ENCODE measurements at places on chromosomes 5 and 9. TPM values are rescaled to one million over a fixed set of nuclear protein-coding genes. Genes with fewer than 3 reads are reported as not detected.

Gene GARIN3
- not detected for total RNA-seq

Gene SLIT3
- total RNA-seq, result 29.3 TPM

Gene KIF27
- 3.4 TPM for total RNA-seq

Gene CACFD1
- 9.6 TPM for total RNA-seq

Gene FUBP3
- 32.2 TPM for total RNA-seq

Gene CCL27
- total RNA-seq, result 199 TPM

Gene ABITRAM
- 10.2 TPM for total RNA-seq

Gene SPEF2
- 0.49 TPM for total RNA-seq

- DNase-seq, result no peak
Measured at GRCh38 chr9:133170716-133171115, 7.0 kb upstream of the GBGT1 start.

DNA sequence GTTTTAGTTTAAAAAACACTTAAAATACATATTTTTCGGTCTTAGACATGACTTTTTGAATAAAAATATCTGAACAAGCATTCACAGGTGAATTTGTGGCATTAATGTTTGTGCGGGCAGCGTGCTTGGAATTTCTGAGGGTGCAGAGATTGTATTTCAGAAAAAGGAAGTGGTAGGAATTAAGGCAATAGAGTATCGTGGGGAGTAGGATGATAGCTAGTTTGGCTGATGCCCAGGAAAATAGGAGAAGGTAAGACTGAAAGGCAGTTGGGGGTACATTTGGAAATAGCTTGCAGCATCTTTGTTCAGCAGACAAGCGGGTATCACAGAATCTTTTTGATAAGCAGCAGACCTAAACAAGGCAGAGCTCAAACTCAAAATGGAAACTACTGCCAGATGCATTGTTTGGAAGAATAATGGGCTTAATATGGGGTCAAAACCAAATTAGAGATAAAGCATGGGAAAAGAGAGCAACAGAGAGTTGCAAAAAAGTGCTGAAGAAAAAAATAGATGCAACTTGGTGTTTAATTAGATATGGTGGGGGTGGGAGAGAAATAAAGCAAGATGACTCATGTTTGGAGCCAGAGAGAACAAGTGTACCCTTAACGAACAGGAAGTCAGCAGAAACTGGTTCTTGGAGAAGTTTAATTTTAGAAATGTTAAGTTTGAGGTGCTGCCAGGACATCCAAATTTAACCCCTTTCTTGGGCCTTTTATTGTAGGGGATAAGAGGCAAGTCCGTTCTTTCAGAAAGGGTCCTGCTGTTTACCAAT, 85.7 kb upstream of the ARRDC3 start:
- DNase-seq, result no peak

- DNase-seq, result no peak
Measured at GRCh38 chr5:131282235-131282634, 18.4 kb downstream of the CDC42SE2 start.

DNA sequence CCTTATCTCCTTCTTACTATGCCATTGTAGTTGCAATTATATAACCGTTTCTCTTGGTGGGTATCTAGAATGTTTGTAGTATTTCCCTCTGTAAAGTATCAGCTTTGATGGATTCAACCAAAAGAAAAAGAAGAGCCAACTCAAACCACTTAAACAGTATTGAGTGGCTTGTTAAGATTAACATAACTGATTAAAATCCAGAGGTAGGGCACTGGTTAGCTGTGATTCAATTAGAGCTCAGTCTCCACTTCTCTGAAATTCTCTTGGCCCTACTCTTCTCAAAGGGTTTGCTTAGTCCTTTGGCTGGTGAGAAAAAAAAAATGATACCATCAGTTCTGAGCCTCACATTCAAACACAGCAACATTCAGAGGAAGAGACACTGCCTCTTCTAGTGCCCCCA, 37.0 kb downstream of the TYRP1 start:
- no peak for DNase-seq

- no peak for DNase-seq
Measured at GRCh38 chr9:134037641-134038040, 12.4 kb downstream of the BRD3OS start.

DNA sequence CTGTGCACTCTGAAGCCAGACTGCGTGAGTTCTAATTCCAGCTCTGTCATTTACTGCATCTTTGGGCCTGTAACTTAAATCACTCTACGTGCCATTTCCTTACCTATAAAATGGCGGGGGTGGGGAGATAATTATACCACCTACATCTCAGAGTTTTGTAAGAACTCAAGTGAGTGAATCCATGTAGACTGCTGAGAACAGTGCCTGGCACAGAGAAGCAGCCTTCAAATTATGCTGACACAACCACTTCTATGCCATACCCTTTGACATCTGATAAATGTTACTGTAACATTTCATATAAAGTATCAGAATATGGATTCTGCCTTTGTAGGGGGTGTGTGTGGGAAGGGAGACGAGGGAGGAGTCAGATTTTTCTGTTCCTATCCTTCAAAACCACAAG, 27.7 kb downstream of the ELAVL2 start:
- no peak for DNase-seq

DNA sequence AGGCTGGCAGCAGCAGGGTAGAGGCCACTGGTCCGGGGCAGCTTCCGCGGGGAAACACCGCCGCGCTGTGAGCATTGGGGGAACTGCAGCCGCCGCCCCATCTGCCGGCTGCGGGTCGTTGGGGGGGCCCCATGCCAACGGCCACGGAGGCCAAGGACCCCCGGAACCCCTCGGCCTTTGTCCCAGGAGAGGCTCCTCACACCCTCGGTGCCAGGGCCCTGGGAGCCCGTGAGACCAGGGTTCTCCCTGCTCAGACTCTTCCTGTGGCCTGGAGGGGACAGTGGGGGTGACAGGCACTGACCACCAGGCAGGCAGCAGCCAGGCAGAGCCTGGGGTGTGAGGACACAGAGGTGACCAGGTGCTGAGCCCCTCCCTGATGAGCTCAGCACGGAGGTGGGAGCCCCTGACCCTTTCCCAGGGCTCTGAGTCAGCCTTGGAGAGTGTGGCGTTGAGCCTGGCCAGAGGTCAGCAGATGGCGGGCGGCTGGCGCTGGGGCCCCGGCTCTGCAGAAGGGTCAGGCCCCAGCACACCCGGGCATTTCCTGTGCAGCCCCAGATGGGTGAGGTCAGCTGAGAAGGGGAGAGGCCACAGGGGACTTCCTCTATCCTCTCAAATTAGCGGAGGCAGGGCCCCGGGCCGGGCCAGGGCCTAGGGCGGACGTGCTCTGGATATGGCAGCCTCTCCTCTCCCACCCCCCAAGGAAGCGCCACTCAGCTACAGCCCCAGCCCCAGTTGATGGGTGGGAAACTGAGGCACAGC, 17.9 kb upstream of the EGFL7 start:
- peak; percentile 98 for DNase-seq

DNA sequence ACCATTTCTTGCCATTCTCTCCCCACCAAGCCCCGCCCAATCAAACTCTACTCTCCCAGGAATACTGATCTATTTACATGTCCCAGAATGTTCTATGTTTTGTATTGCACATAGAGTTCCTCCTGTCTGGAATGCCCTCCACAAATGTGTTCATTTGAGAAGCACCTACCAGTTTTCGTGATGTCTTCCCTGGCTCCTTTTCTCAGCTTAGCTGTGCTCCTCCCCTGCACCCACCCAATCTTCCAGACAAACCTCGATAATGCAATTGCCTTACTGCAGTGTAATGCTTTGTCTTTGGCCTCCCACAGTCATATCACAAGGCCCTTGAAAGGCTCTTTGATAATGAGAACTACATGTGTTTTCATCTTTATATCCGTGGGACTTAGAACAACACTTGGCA, 214.5 kb upstream of the ANKRD55 start:
- DNase-seq, result no peak

GRCh38 chr5:137598399-137598798, 99.3 kb upstream of the SPOCK1 start:
- DNase-seq, result no peak

DNA sequence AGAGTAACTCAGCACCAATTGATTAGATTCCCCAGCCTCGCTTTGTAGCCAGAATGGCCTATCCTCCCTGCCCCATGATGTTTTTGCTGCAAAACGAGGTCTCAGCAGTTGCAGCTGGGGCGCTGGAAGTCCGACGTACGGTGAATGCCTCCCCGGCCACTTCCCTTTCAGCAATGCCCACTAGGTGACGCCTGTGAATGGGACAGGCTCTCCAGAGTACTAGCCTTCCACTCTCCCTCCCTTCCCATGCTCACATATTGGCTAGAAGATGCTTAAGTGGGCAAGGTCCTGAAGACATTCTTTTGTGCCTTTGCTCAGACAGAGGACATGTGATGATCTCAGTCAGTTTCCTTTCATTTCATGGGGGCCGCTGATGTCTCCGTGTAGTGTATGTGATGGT, 50.8 kb downstream of the DMRT2 start:
- DNase-seq, result no peak

GRCh38 chr9:133647765-133648469, 11.8 kb downstream of the DBH start:
- DNase-seq, result no peak

DNA sequence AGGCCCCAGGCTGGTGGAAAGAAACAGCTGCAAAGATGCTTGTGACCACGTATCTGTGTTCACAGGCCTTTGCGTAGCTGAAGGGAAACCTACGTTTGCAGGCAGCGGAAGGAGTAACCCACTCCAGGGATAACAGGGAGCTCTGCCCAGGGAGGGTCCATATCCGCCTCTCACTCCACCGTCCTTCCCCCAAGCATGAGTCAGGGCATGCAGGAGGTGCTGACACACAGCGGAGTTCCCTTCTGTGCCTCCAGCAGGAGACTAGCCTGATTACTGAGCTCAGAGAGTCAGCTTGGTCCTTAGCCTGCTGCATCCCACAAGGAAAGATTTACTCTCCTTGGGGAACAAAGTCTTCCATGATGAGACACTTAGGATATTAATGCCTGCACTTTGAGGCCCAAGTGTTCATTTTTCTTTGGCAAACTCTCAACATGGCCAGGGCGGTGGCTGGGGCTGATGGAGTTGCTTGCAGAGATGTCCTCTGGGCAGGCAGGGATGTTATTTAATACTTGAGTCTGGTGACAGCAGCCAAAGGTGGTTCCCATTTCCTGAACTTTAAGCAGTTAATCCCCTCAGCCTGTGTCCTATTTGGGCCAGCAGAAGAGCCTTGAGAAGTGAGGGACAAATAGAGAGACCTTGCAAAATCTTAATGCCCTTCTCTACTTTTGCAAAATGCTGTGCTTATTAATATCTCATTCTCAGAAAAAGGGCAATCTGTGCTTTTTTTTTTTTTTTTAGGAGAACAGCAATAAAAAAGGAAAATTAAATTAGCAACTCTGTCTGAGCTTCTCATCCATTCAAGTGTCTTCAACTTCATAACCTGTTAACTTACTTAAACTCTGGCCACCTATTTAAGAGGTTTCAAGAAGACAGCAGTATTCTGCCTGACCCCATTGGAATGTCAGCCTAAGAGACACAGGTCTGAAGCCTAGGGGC, 222.1 kb downstream of the HSPA4 start:
- no peak for DNase-seq

DNA sequence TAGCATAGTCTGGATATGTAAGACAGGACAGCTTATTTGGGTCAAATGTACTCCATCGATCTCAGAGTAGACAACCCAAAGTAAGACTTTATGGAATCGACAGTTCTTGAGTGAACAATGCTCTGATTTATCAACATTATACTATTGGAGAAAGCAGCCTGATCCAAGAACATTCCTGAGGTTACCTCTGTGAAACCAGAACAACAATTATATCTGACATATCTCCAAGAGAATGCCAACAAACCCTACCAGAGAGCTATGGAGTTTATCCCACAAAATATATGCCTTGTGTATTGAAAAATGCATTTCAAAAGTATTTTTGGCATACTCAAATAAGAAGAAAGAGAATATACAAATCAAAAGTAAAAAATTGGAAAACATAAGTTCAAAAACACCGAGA, 1985.9 kb downstream of the EFNA5 start:
- no peak for DNase-seq

GRCh38 chr5:18772475-18772874, 1138.2 kb downstream of the TAF11L14 start:
- no peak for DNase-seq

- no peak for DNase-seq
Measured at GRCh38 chr5:126961702-126962101, 68.7 kb downstream of the MARCHF3 start.

GRCh38 chr5:142446131-142446959, 121.5 kb upstream of the SPRY4 start:
- DNase-seq, result peak; percentile 26

- DNase-seq, result no peak
Measured at GRCh38 chr5:11191673-11192072, 430.6 kb upstream of the DAP start.

- DNase-seq, result no peak
Measured at GRCh38 chr9:92986176-92987119, 39.1 kb downstream of the FGD3 start.

DNA sequence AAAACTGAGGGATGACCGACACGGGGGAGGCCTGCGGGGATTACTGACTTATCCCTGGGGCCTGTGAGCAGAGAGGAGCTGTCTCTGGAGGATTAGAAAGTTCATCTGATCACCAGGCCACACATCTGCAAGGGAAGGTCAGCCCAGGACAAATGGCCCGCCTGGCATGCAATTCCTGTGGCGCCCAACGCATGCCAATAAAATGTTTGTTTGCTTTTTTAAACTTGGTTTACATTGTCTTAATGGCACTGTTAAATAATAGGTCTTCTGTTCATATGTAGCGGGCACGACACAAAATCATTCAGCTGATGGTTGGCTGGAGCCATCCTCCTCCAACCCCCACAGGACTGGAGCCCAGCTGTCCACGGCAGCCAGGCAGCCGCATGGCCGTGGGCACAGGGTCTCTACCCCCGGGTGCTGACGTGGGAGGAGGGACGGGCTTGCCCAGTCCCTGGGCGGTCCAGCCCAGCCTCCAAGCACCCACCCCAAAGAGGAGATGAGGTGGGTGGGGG, 41.0 kb upstream of the SLC12A7 start:
- no peak for DNase-seq

DNA sequence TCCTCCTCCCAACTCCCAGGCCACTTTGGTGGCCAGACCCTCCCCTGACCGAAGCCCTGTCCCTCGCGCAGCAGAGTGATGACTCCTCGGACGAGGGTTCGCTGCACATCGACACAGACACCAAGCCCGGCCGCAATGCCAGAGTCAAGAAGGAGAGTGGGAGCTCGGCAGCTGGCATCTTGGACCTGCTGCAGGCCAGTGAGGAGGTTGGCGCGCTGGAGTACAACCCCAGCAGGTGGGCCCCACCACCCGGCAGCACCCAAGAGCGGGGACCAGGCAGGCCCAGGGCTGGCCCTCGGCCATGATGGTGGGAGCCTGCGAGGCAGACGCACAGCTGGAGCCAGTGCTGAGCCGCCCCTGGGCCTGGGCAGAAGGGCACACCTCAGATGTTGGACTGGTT, 90.6 kb downstream of the PHF2 start:
- DNase-seq, result no peak

GRCh38 chr5:39016587-39017275, 57.5 kb downstream of the RICTOR start:
- DNase-seq, result no peak

- no peak for DNase-seq
Measured at GRCh38 chr9:110443146-110443865, 105.6 kb upstream of the TXNDC8 start.

- no peak for DNase-seq
Measured at GRCh38 chr9:125330587-125330986, 69.0 kb downstream of the GAPVD1 start.
